ENCODE measurements at places on chromosomes 3 and 15.

DNA sequence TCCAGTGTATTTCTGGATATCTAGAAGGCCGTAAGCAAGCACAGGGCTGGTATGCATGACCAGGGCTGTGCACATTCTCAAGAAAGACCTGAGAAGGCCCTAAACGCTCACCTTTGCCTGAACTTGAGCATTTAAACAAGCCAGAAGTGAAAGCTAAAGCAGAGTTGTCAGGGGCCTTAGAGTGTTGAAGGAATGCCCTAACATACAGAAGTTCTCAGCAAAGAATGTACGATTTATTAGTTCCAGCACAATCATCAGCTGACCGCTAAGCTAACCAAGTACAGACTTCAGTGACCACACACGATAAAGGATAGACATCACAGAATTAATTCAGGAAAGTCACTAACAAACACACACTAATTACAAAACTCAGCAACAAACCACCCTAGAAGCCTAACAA, 8.7 kb downstream of the HLTF start:
- DNase-seq: no peak

- DNase-seq: no peak
Observed at GRCh38 chr3:168124791-168125190, 29.1 kb upstream of the GOLIM4 start.

DNA sequence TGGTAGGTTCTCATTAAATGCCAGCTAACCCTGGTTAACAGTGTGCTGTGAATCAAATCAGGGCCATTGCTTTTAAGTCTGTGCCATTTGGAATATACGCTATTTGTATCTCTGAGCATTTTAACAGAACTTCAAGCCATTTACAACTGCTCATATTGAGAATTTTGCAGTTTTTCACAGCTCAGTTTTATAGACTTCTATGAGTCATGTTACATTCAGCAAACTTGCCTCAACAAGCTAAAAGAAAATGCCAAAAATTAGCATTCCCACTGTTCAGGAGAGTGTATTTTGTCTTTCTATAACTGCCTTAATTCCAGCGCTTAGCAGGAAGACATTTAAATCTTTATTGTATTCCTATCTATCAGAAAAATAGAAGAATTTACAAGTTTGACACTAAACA, 196.4 kb downstream of the GBE1 start:
- no peak for DNase-seq

- no peak for DNase-seq
Observed at GRCh38 chr3:72887343-72887704, 522 bp upstream of the GXYLT2 start.

GRCh38 chr3:82224661-82225060, 463.2 kb upstream of the GBE1 start:
- DNase-seq: no peak

DNA sequence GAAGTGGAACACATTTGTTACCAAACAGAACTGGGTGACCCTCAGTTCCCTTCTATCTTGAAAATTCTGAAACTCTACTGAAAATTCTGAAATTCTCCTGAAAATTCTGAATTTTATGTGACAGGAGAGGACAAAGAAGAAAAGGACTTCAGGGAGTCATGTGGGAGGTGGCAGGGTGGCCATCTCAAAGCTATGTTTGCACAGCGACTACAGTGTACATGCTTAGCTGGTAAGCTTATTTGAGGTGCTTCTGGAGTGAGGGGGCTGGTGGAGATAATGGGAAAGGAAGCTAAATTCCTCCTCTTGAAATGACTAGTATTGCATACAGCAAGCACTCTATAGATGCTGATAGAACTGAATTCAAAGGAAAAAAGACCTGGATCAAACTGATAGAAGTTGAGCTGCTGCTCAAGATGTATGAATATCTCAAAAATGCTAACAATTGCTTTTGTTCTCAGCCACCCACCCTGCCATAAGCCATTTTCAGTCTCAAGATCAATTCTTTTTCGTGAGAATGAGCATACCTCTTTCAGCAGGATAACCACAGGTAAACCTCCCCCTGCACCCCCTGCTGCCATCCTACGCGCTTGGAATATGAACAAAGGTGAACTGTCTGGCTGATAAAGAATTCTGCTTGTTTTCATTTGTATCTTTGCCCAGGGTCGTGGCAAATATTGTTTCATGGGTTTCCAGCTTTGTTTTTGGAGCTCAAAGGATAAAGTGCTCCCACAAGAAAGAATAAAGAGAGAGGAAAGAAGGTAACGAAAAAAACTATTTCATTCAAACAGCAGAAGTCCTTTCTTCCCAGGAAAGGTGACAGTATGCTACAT, 16.6 kb upstream of the ARHGEF3 start:
- no peak for DNase-seq

- no peak for DNase-seq
Observed at GRCh38 chr3:104519068-104519467, 847.6 kb upstream of the ALCAM start.

DNA sequence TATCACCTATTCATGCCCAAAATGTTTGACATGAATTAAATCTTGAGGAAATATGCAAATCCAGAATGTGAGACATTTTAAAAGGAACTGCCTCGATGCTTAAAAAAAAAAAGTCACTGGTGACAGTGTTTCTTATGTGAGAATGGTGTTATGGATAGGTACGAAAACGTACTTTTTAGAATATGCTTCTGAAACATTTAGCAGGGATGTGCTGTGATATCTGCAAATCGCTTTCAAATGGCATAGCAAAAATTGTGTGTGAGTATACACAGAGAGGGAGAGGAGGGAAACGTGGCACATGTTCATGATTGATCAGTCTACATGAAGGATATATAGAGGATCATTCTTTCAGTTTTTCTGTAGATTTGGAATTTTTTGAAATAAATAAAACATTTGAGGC, 16.0 kb downstream of the CCNB2 start:
- DNase-seq: no peak

- no peak for DNase-seq
Observed at GRCh38 chr3:54999159-54999558, 71.3 kb upstream of the LRTM1 start.

GRCh38 chr3:189294649-189295048, 122.9 kb downstream of the TPRG1 start:
- no peak for DNase-seq

GRCh38 chr15:39597751-39598185, 16.9 kb downstream of the THBS1 start:
- DNase-seq: no peak

DNA sequence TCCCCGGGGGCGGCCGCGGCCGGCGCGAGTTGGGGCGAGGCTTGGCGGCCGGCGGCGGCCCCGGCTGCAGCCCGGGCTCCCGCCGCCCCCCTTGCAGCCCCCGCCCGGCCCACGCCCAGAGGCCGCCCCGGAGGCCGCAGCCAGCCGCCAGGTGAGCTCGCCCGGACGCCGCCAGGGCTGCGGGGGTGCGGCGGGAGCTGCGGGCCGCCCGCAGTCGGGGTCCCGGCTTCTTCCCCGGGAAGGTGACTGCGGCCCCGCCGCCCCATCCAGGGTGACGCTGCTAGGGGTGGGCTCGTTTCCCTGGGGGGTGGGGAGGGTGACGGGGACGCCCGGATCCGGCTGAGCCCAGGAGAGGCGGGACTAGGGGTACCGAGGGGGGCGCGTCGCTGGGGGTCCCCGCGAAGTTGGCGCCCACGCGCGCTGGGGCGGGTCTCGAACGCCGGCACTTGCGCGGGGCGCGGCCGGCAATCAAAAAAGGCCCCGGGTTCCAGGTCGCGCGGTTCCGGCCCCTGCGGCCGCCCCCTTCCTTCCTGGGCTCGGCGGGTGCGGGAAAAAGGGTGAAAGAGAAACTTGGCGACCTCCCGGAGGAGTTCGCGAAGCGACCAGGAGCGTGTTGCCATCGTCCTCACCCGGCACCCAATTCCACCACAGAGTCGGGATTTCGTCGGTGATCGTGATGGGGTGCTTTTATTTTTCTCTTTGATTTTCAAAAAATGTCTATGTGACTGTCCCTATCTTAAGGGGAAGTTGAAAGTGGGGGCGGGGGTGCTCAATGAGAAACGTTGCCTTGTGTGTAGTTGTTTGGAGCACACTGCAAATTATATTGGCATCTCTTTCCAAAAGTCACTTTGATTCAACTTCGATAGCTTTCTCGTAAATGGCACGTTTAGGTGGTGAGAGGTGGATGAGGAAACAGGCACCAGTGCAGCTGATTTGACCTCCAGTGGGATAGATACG, 619 bp downstream of the ATXN7 start:
- no peak for DNase-seq

DNA sequence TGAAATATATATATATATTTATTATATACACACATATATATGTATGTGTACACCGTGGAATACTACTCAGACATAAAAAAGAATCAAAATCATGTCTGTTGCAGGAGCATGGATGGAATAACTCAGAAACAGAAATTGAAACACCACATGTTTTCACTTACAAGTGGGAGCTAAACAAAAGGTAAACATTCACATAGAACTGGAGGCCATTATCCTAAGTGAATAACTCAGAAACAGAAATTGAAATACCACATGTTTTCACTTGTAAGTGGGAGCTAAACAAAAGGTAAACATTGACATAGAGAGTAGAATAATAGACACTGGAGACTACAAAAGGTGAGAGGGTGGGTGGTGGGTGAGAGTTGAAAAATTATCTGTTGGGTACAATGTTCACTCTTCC, 171.5 kb upstream of the GOLIM4 start:
- no peak for DNase-seq

DNA sequence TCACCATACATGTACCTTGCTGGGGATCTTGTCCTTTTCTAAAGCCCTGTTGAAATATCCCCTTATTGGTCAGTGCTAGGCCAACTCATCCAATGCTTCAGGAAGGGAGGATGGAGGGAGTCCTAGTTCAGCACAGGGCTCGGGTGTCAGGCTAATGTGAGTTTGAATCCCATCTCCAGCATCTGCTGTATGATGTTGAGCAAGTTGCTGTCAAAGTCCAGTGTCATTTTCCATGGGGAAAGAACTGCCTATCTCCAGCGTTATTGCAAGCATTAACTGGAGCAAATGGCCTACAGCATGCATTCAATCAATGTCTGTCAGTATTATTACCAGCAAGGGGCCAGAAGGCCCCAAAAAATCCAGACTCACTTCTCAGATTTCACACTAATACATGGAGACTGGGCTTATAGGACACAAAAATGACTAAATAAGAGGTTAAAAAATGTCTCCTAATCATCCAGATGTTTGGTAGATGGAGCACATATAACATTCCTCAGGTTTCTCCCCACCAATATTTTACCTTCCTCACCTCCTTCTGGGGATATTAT, 40.8 kb downstream of the SRGAP3 start:
- no peak for DNase-seq

GRCh38 chr3:16839271-16840100, 45.3 kb upstream of the PLCL2 start:
- DNase-seq: no peak

GRCh38 chr15:38196076-38196475, 56.6 kb upstream of the SPRED1 start:
- DNase-seq: no peak

DNA sequence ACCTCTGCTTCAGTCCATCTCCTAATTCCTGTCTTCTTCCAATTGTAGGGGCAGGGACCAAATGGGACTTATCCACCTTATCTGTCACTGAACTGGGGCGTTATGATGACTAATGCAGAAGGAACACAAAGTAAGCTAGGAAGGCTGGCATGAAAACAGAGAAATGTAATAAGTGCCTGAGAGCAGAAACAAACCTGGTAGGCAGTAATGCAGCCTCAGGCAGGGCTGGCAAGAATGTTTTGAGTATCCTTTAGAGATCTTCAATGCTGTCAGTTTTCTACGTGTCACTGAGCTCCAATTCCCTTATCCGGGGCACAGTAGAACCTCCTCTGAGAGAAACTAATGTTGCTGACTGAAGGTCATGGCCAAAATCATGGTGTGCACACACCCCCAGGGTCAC, 246.2 kb upstream of the TBL1XR1 start:
- DNase-seq: no peak

- no peak for DNase-seq
Observed at GRCh38 chr3:52931889-52932288, 34.5 kb upstream of the STIMATE start.

DNA sequence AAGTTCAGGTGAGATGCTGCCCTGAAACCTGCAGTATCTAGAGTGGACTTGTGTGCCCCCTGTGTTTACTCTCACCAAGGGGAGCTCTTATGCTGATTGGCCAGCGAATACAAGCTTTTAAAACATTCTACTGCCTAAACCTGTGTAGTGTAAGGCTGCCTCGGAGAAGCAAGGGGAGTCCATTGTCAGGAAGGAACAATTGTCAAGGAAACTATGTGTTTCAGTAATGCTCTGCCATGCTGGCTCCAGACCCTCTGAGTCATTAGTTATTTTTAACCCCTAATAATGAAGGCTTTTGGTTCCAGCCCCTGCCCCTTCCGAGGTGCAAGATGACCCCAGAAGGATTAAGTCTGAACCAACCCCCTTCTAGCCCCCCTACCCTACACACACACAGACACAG, 66.1 kb upstream of the CHMP2B start:
- no peak for DNase-seq

DNA sequence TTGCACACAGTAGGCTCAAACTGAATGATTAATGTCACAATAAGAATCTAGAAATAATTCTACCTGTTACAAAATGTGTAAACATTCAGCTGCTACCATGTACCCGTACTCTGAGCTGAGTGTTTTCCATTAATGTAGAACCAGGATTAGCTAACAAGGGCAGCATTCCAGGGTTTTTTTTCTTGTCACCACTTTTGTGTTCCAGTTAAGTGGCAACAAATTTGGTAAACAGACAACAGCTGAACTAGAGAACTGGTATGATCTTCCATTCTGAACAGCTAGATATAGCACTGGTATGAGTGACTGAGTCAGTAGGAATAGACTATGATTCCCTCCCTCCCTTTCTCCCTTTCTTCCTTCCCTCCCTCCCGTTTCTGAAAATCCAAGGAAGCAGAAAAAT, 229.4 kb downstream of the CD47 start:
- no peak for DNase-seq

- no peak for DNase-seq
Observed at GRCh38 chr3:156665291-156665690, 9.1 kb upstream of the TIPARP start.

GRCh38 chr15:90358124-90359033, 6.3 kb downstream of the ZNF774 start:
- DNase-seq: no peak

DNA sequence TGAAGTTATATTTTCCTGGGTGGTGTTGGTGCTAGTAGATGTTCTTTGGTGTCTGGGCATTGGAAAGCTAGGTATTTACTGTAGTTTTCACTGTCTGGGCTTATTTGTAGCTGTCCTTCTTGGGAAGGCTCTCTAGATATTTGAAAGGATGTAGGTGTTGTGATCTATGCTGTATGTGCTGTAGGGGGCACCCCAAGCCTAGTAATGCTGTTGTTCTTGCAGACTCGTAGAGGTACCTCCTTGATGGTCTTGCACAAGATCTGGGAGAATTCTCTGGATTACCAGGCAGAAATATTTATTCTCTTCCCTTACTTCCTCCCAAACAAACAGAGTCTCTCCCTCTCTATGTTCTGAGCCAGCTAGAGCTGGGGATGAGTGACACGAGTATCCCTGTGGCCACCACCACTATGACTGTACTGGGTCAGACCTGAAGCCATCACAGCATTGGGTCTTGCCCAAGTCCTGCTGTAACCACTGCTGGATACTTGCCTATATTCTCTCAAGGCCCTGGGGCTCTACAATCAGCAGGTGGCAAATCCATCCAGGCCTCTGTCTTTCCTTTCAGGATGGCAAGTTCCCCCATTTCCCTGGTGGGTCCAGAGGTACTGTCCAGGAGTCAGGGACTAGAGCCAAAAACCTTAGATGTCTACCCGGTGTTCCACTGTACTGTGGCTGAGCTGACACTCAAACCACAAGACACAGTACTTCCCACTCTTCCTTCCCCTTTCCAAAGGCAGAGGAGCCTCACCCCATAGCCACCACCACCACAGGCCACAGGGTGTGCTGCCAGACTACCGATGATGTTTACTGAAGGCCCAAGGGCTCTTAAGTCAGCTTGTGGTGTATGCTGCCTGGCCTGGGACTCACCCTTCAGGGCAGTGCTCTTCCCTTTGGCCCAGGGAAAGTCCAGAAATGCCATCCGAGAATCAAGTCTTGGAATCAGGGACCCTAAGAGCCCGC, 195.2 kb upstream of the DPPA4 start:
- DNase-seq: no peak

Measured in amygdala (tissue), 56 donors.